Dermis lymphatic vessel endothelial cell (primary cell): ENCODE measurements at places on chromosomes 1 and 21. TPM values are rescaled to one million over a fixed set of nuclear protein-coding genes. Genes with fewer than 3 reads are reported as not detected.

The LDLRAD1 gene
- total RNA-seq = not detected in 2 replicates

The LENEP gene
- 0.43 TPM in 1 of 2 replicates, not detected in the other for total RNA-seq

The TENT5C gene
- 0.69 and 1.7 TPM in 2 replicates for total RNA-seq

The KRTAP19-3 gene
- not detected in 2 replicates for total RNA-seq

The ESPN gene
- 0.22 and 0.69 TPM in 2 replicates for total RNA-seq

The NBPF3 gene
- 5.0 and 9.2 TPM in 2 replicates for total RNA-seq

The CD1D gene
- 0.11 and 0.17 TPM in 2 replicates for total RNA-seq

The PGBD5 gene
- total RNA-seq = under 0.01 and 0.09 TPM in 2 replicates

The PKNOX1 gene
- 9.0 and 9.2 TPM in 2 replicates for total RNA-seq
